ENCODE measurements at places on chromosomes 4 and X.

DNA sequence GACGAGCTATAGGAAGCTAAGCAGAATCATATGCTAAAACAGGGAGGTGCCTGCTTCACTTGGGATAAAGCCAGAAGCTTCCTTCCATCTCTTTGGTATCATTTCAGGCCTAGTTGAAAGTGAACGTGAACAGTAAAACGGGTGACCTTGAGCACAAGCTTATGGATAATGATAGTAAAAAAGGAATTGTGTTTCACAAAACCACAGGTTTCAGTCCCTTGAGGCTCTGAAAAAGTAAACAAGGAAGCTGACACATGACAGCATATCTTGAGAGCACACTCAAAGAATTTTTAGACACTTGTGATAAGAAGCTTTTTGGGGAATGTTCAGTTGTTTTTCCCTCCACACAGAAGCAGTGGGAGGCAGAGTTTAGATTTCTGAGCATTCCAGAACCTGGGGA is 286.1 kb downstream of the DCHS2 start:
- no peak for DNase-seq

- no peak for DNase-seq
Observed at GRCh38 chrX:105116486-105116885, 104.0 kb downstream of the TEX13A start.

DNA sequence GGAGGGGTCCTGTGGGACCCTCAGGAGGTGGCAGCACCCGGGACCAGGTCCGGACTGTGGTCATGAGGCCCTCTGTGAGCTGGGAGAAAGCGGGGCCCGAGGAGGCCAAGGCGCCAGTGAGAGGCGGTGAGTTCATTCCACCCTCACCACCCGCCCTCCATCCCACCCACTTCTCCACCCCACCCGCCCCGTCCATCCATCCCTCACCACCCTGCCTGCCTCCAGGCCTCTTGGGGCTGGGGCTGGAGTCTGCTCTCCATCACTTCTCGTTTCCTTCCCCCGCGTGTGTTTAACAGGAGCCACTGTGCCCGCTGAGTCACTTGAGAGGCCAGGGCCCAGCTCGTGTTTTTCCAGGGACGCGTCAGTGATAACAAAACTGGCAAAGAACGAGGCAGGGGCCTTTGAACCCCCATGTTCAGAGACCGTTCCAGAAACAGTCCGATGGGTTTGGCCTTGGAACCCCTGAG is 6.2 kb downstream of the SH3TC1 start:
- DNase-seq: peak; percentile 95

DNA sequence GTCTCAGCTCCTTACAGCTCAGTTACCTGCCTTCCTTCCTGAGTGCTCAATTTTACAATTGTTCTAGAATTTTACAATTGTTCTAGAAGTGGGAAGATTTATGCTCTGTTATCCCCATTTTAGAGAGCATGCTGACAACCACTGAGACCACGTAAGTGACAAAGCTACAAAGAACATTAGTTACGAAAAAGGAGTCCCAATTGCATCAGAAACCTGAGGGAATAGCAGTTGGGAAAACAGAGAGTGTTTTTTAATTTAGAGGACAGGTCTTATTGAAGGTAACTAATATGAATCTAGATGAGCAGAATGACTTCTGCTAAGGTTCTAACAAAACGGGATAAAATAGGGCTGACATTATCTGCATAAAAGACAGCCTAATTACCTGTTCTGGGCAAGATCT is 103.3 kb downstream of the THOC2 start:
- DNase-seq: no peak

GRCh38 chrX:42804524-42804923 is 26.6 kb upstream of the PPP1R2C start:
- DNase-seq: no peak

DNA sequence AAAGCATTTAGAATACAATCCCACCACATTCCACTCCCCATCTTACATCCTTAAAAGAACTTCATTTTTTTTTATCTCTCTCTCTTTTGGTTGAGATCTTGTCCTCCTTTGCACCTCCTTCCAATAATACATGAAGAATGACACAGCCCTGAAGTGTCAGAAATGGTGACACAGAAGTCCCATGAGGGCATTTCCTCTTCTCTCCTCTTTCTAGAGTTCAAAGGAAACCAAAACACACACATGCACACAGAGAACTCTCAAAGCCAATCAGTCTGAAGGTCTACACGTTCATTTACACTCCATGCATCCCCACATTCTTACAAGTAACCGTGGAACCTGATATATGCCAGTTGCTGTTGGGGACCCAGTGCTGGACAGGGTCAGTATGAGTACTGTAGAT is 450.7 kb downstream of the HNRNPD start:
- DNase-seq: no peak

DNA sequence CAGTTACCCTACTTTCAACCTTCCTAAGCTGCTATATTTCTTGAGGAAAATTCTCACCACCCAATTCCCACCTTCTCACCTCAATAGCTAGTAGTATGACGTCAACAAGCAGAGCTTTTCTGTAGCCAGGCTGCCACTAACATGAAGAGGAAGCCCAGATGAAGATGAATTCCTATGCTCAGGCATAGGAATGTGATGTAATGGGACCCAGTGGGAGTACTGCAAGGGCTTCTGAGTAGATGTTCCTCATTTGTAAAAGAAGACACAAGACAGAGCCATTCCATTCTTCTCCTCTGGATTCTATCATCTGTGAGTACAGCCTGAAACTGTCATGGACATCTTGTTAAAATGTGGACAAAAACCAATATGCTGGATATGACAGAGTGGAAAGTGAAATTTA is 81.6 kb upstream of the KLF3 start:
- no peak for DNase-seq

GRCh38 chrX:151801980-151802379 is 67.4 kb downstream of the CNGA2 start:
- no peak for DNase-seq

GRCh38 chr4:55721651-55722050 is 85.6 kb upstream of the NMU start:
- no peak for DNase-seq

DNA sequence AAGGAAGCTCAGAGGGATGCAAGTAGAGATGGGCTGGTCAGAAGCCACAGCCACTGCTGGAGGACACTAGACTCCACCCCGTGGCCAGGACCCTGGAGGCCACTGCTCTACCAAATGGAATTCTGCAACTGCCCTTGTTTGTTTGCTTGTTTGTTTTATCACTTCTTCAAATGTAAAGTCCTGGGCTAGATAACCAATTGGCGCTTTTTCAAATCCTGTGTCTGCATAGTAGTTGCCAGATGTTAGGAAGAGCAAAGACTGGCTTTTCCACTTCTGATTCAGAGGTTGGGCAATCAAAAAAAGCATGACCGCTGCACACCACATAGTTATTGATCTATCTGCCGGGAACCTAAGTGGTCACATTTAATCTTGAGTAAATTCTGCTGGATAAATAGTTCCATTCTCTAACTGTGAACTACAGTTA is 255.2 kb upstream of the SFRP2 start:
- no peak for DNase-seq

- no peak for DNase-seq
Observed at GRCh38 chr4:40373636-40374035, 38.5 kb downstream of the CHRNA9 start.

DNA sequence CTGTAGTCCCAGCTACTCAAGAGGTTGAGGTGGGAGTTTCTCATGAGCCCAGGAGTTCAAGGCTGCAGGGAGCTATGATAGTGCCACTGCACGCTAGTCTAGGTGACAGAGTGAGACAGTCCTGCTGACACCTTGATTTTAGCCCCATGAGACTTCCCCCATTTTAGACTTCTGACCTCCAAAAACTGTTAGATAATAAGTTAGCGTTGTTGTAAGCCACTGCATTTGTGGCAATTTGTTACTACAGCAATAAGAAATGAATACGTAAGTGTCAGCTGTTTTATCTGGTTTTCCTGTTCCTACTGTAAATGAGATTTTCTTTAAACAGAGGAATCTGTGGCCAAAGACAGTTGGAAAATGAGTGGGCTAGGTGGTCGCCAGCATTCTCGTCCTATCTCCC is 83.9 kb downstream of the ARHGAP10 start:
- no peak for DNase-seq

GRCh38 chr4:39062094-39062769 is at the start of gene KLHL5:
Gene KLHL5 (plus strand): TSS chr4:39062232. CDS start chr4:39062653, 421 bp downstream.
- DNase-seq: no peak

DNA sequence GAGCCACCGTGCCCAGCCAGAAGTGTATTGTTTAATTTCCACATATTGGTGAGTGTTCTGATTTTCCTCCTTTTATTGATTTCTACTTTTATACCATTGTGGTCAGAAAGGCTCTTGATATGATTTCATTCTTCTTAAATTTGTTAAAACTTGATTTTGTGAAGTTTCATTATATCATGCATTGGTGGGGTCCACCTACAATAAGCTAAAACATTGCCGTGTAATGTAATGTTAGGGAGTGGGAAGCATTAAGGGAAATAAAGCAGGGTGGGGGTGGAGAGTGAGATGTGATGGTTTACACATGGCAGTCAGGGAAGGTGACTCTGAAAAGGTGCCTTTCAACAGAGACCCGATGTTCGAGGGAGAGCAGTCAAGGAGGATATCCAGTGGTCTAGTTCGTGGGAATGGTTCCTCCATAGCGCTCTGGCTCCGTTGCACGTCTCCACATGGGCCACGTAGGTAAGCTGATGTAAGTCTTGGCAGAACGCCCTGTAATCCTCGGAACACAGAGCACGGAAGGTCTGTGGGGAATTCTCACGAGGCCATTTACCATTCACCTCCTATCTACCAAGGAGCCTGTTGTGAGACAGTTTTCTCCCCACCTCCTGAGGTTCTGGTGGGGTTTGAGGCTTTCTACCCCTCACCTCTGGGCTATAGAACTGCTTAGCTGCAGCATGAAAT is 7.7 kb upstream of the WDR13 start:
- DNase-seq: no peak

GRCh38 chrX:111892375-111892774 is 16.4 kb downstream of the TRPC5OS start:
- no peak for DNase-seq

DNA sequence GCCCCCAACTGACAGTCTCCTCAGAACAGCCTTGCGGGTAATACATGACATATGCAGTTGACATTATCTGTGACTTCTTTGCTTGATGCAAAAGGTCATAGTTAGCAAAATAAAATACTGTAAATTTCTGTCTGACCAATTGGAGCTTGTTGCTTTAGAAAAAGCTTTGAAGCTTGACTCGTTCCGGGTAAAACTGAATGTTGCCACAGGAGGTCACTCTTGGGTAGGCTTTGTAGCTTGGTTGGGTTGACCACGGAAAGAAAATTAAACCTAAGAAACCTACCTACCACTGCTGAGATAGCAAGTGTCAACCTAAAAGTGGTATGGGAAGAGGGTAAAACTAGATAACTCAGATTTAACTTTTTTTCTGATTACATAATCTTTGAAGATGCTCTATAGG is 23.2 kb downstream of the PRPS2 start:
- DNase-seq: no peak

GRCh38 chr4:182897601-182898478 is 19.3 kb downstream of the DCTD start:
- no peak for DNase-seq

- DNase-seq: no peak
Observed at GRCh38 chr4:15116509-15117079, 114.3 kb downstream of the CPEB2 start.

DNA sequence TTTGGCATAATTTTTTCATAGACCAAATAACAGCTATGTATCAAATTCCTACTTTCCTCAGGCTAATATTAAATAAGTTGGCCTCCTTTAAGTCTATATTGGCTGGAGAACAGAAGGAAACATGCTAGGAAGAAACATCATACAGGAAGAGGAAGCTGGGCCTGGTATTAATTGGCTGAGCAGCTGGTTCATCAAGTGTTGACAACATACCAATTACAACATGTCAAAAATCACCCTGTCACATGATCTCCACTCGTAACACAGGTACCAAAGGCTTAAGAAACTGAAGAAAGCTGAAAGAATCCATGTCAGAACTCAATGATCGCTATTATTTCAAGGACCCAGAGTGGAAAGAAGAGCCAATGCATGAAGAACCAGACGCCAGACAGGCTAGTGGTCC is 10.5 kb downstream of the WDFY3 start:
- DNase-seq: no peak

DNA sequence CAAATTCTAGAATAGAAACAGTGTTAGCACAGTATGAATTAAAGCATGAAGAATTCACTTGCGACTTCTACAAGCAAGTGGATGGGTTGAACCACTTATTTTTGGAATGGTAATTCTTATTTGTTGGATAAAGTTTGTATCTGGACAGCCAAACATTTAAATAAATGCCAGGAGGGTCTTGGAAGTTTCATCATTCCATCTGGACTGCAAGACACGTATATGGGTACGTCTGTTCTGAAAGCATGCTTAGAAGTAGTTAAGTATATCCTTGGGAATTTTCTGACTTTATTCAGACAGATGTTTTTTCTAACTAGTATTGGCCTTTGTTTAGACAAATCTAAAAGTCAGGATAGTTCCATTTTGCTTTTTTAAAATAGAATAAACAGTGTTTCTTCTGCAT is 77.5 kb upstream of the CASK start:
- no peak for DNase-seq

- peak; percentile 45 for DNase-seq
Observed at GRCh38 chrX:24506082-24506481, 41.0 kb downstream of the PDK3 start.

DNA sequence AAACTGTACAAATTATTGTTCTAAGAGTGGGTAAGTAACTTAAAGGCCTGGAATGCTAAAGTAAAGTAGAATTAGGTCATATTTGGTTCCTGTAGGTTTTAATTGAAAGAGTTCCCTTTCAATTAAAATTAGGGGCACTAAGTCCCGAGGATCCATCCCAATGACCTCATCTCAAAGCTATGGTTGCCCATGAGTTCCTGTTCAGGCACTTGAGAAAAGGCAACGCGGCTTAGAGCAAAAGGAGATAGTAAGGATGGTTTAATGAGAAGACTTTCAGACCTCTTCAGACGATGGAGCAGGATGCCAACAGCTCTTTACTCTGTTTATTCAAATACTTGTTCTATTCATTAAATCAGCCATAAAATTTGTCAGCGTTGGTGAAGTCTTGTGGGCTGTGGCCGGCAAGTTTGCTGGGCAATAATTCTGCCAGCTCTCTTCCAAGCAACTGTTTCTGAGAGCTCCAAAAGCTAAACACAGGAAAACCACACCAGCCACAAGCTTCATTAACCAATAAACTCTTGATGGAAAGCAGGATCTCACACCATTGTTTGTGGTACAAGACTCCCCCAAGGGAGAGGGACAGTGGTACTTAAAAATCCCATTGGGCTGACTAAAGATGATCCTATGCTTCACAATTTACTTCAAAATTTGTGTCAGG is 167.4 kb downstream of the COL4A6 start:
- DNase-seq: no peak

DNA sequence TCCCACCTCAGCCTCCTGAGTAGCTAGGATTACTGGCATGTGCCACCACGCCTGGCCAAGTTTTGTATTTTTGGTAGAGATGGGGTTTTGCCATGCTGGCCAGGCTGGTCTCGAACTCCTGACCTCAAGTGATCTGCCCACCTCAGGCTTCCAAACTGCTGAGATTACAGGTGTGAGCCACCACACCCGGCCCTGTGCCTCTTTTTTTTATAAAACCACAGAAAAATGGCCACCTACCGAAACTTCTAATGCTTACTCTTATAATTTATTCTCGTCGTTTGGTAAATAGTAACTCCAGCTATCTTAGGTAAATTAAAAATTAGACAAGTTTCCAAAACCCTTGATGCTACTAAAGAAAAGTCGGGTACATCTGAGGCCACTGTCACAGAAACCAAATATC is 54.4 kb downstream of the IRF2 start:
- DNase-seq: no peak
